Transverse colon (tissue), 4 donors: ENCODE measurements at places on chromosomes 5 and 9.
A peak's percentile ranks its signal among the peaks of the same experiment; 100 is the strongest.

DNA sequence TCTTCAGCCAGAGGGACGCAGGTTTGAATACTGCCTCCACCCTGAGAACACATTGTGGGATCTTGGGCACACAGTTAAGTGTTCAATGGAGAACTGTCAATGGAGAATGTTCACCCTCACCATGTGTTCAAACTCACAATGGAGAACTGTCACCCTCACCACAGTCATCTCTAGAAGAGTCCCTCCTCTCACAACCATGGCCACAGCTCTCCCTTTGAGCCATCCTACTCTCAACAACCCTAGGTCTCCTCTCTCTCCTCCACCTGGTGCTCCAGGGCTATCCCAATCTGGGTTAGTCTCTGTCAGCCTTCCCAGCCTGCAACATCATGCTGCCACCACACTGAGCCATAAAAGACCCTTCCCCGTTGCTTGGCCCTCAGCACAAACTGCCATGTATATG lies 36.3 kb upstream of the HAND1 start:
- no peaks in the 10 kb centered on the region for H3K27me3 ChIP-seq
- H3K27ac ChIP-seq = no peak overlapping the region
- no peaks in the 10 kb centered on the region for H3K4me1 ChIP-seq
- no peak overlapping the region for H3K4me3 ChIP-seq

DNA sequence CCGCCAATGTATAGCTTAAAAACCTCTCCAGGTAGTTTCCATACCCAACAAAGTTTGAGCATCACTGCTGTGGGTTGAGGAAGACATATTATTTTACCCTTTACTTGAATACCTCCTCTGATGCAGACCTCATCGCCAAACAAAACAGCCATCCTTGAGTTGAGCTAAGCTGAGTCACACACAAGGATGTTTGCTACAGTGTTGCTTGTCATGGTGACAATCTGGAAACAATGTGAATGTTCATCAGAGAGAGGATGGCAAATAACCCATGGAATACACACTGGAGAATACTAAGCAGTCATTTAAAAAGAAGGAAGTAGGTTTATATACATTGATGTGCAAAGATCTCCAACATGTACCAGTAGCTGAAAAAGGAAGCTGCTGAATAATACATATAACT lies 41.1 kb upstream of the TCF7 start:
- H3K27ac ChIP-seq = no peak overlapping the region
- peaks cover 26% of the 10 kb centered on the region for H3K27me3 ChIP-seq
- no peaks in the 10 kb centered on the region for H3K36me3 ChIP-seq
- H3K4me3 ChIP-seq = no peak overlapping the region

GRCh38 chr9:113057193-113057592 lies 669 bp upstream of the ZFP37 start:
- no peak overlapping the region for H3K4me3 ChIP-seq
- H3K4me1 ChIP-seq = peaks cover 4% of the 10 kb centered on the region
- H3K27me3 ChIP-seq = peaks cover 34% of the 10 kb centered on the region
- DNase-seq = no peak
- H3K27ac ChIP-seq = peak overlapping the region; percentile 81

GRCh38 chr5:83368835-83369234 lies 102.7 kb upstream of the VCAN start:
- H3K4me3 ChIP-seq = no peak overlapping the region
- DNase-seq = no peak
- H3K36me3 ChIP-seq = no peaks in the 10 kb centered on the region
- H3K27me3 ChIP-seq = no peaks in the 10 kb centered on the region
- no peaks in the 10 kb centered on the region for H3K4me1 ChIP-seq

DNA sequence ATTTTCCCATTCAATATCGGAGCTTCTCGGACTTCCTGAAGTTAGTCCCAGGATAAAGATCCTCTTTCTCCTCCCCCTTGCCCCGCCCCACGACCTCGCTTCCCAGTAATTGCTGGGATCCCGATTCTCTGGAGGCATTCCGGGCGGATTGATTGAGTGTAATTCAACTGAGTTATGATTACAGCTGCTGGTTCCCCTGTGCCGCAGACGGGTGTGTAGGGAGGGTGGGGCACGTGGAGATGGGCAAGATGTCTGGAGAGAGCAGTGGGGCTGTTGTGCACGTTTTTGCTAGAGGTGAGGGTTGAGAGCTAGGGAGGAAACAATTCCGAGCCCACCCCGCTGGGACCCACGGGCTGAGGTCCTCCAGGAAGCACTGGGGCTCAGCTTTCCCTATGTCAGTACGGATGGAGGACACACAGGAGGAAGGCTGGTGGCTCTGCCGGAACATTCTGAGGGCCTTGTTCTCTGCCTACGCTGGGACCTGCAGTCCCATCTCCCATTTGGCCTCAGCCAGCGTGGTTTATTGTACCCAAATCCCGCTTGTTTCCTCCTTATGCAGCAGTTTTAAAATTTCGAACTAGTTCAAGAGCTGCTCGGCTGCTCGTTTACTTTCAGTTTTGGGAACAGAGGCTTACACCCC lies 2.4 kb upstream of the DMRT2 start:
- H3K4me3 ChIP-seq = peak overlapping the region; percentile 31
- no peak overlapping the region for H3K27ac ChIP-seq
- H3K4me1 ChIP-seq = peaks cover 33% of the 10 kb centered on the region
- H3K27me3 ChIP-seq = peaks cover 100% of the 10 kb centered on the region

GRCh38 chr9:92547356-92547755 lies 11.6 kb upstream of the ECM2 start:
- DNase-seq = no peak
- H3K27ac ChIP-seq = no peak overlapping the region
- H3K4me1 ChIP-seq = no peaks in the 10 kb centered on the region
- no peak overlapping the region for H3K4me3 ChIP-seq

- no peaks in the 10 kb centered on the region for H3K36me3 ChIP-seq
- no peak overlapping the region for H3K4me3 ChIP-seq
- H3K4me1 ChIP-seq = no peaks in the 10 kb centered on the region
- DNase-seq = no peak
These were observed 2.3 kb upstream of the TSC1 start for GRCh38 chr9:132946631-132947295.

- no peak overlapping the region for H3K27ac ChIP-seq
- peak; percentile 18 for DNase-seq
- H3K4me3 ChIP-seq = no peak overlapping the region
These were observed 34.2 kb upstream of the IL7R start for GRCh38 chr5:35822511-35822910.

DNA sequence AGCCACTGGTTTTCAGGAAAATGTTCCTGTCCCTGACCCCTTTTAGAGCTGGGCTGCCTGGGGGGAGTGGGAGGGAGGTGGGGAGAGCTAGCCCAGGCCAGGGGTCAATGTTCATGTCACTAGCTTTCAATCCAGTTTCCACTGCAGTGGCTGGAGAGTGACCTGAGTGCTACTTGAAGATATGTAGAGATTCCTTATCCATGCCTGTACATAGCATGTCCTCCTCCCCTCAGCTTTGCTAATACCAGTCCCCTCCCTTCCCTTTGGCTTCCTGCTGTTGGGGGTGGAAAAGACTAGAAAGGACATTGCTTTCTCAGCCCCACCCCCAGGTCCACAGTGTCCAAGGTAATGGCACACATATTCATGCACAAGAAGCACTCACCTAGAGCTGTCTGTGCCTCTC lies 7.8 kb downstream of the DNAJB5 start:
- peaks cover 24% of the 10 kb centered on the region for H3K4me1 ChIP-seq
- no peak for DNase-seq
- no peaks in the 10 kb centered on the region for H3K36me3 ChIP-seq
- no peak overlapping the region for H3K4me3 ChIP-seq
- H3K27me3 ChIP-seq = no peaks in the 10 kb centered on the region

DNA sequence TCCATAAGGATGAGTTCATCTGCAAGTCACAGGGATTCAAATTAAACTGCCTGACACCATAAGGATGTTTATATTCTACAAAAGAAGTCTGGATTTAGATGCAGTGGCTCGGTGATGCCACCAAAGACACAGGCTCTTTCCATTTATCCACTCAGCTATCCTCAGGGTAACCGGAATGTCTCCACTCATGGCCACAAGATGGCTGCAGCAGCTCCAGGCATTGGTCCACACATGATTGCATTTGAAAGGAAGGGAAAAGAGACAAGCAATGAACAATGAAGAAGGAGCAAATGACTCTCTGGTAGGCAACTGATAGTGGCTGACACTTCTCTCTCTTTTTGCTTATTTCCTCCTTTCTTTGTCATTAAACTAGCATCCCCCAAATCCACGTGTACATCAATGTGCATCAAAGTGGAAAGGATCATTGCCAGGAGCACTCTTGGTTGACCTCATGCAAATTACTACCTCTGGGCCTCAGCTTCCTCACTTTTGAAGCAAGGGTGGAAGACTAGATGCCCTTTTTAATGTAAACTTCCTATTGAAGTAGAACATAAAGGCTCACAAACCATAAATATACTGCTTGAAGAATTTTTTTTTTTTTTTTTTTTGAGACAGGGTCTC lies 7.2 kb upstream of the SNX30 start:
- no peaks in the 10 kb centered on the region for H3K27me3 ChIP-seq
- no peak for DNase-seq
- no peak overlapping the region for H3K4me3 ChIP-seq
- H3K27ac ChIP-seq = no peak overlapping the region
- H3K36me3 ChIP-seq = no peaks in the 10 kb centered on the region
- no peaks in the 10 kb centered on the region for H3K4me1 ChIP-seq

GRCh38 chr5:33479311-33479710 lies 38.5 kb downstream of the TARS1 start:
- H3K36me3 ChIP-seq = peaks cover 8% of the 10 kb centered on the region
- no peaks in the 10 kb centered on the region for H3K27me3 ChIP-seq
- H3K27ac ChIP-seq = no peak overlapping the region
- H3K4me1 ChIP-seq = no peaks in the 10 kb centered on the region
- DNase-seq = no peak

- no peak for DNase-seq
- no peak overlapping the region for H3K27ac ChIP-seq
- H3K4me3 ChIP-seq = no peak overlapping the region
These were observed 34.7 kb downstream of the ADAMTS2 start for GRCh38 chr5:179310439-179311090.

DNA sequence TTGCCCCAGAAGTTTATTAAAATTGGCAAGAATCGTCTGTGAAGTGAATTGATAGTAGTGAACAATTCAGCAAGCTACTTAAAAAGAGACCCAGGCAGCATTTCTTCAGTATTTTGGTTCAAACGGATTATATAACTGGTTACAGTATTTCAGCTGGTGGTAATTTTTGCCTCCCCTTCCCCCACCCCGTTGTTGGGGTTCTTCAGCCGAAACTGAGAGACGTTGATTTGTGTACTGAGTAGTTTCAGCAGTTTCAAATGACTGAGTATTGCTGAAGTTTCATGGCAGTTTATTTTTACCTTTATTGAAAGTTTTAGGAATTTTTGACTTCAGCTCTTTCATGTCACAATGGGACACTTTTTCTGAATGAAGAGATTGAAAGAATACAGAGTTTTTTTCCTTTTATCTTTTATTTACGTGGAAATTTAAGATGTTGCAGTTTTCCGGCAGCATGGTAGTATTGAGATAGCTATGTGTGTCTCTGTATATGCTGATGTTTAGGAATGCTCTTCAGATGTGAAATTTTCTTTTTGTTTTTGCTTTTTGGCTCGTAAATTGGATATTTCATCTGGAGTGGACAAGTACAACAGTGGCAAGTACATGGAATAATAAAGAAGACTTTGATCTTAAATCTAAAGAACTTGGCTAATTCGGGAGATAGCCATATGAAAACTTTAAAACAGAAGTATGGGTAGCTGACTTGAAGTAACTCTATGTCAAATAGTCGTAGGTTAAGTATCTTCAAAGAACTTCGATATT lies 1.9 kb downstream of the GPBP1 start:
- H3K4me3 ChIP-seq = peak overlapping the region; percentile 55
- no peaks in the 10 kb centered on the region for H3K36me3 ChIP-seq
- peak; percentile 42 for DNase-seq

DNA sequence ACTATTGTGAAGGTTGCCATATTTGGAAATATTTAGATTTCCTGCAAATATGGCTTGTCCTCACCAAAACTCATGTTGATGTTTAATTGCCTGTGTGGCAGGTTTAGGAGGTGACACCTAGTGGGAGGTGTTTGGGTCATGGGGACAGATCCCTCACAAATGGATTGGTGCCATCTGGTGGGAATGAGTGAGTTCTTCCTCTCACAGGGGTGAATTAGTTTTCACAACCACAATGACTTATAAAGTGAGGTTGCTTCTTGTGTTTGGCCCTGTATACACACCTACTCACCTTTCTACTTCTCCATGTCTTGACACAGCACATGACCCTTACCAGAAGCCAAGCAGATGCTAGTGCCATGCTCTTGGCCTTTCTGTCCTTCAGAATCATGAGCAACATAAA lies 41.1 kb downstream of the ISOC1 start:
- H3K27ac ChIP-seq = no peak overlapping the region
- no peaks in the 10 kb centered on the region for H3K27me3 ChIP-seq
- H3K36me3 ChIP-seq = no peaks in the 10 kb centered on the region
- no peak overlapping the region for H3K4me3 ChIP-seq
- DNase-seq = no peak
- H3K4me1 ChIP-seq = no peaks in the 10 kb centered on the region

DNA sequence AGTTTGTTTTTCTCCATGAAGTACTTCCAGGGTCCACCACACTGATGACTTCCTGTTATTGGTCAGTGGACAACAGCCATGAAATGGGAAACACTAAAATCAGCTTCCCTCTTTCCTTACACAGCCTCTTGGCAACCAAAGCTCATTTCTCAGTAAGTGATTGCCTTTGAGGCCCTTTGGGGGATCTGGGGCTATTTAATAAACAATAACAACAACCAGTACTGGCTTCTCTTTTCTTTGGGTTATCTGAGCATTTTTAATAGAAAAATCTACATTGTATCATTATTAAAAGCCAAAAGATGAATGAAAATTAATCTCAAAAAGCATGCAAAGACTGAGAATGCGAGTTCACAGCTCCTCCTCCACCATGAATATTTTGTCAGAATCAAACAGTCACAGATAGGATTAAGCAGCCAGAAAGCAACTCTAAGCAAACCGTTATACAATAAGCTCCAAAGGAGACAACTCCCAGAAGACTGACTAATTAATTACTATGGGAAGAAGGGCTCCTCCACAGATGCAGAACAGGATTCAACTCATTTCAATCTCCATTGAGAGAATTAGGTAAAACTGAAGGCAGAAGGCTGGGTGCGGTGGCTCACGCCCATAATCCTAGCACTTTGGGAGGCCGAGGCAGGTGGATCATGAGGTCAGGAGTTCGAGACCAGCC lies 68.3 kb downstream of the SERINC5 start:
- peak overlapping the region; percentile 77 for H3K27ac ChIP-seq
- no peaks in the 10 kb centered on the region for H3K36me3 ChIP-seq
- H3K4me3 ChIP-seq = no peak overlapping the region
- no peak for DNase-seq
- H3K27me3 ChIP-seq = no peaks in the 10 kb centered on the region

DNA sequence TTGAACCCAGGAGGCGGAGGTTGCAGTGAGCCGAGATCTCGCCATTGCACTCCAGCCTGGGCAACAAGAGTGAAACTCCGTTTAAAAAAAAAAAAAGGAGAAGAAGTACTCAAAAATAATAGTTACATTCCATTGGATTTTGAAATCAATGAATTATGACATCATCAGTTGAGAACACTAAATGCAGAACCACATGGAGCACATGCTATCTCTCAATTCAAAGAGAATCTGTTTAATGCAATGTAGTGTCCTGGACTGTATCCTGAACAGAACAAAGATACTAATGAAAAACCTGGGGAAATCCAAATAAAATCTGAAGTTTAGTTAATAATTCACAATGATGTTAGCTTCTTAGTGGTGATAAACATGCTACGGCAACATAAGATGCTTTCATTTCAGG lies 20.3 kb downstream of the CDC14B start:
- no peaks in the 10 kb centered on the region for H3K4me1 ChIP-seq
- DNase-seq = no peak
- no peaks in the 10 kb centered on the region for H3K36me3 ChIP-seq
